Hepatocyte (in vitro differentiated cells): ENCODE measurements at places on chromosomes 13 and 19. TPM values are rescaled to one million over a fixed set of nuclear protein-coding genes. Genes with fewer than 3 reads are reported as not detected.

The ZNF491 gene
- total RNA-seq, result 2.9 and 4.8 TPM in 2 replicates

DNA sequence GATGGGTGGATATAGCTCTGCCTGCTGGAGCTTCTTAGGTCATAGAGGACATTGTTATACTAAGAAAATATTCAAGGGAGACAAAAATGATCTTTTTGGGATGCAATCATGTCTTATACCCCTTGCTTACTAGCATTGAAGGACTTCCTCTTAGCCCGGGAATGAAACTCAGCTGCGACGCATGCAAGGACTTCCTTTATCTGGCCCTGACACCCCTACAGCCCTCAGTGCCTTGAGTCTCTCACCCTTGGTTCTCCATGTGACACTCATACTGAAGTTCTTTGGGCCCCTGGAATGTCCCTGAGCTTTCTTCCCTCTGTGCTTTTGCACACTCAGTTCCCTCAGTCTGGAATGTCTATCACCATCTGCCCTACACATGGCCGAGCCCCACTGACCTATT is 72.5 kb upstream of the MTIF3 start:
- no peak overlapping the region for H3K4me3 ChIP-seq
- no peaks in the 10 kb centered on the region for H3K36me3 ChIP-seq
- no peaks in the 10 kb centered on the region for H3K4me1 ChIP-seq
- H3K27ac ChIP-seq, result no peak overlapping the region
- DNase-seq, result no peak

DNA sequence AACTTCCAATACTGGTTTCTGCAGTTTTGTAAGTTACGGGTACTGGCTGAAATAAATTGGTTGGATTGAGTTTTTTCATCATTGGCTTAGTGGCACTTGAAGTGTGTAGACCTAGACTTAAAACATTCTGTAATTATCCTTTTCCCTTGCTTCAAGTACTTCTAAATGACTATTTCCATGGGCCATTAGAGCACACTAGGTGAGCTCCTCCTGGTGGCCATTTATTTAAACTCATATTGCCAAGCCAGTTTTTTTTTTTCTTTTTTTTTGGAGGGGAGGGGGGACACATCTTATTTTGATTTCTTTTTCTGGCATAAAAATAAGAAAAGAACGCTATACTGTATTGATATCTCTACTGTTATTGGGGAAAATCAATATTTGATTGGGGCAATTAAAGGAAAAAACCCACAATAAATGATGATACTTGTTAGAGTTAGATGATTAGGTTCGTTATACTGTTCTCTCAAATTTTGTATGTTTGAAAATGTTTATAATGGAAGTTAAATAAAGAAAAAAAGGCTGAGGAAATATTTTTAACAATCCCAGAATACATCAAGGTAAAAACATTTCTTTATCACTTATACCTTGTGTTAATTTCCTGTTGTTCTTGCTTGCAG is 82.9 kb downstream of the PDS5B start:
- H3K27ac ChIP-seq, result no peak overlapping the region
- no peak overlapping the region for H3K4me3 ChIP-seq
- peak; percentile 63 for DNase-seq
- no peaks in the 10 kb centered on the region for H3K27me3 ChIP-seq
- H3K36me3 ChIP-seq, result no peaks in the 10 kb centered on the region

- H3K27ac ChIP-seq, result no peak overlapping the region
- no peaks in the 10 kb centered on the region for H3K36me3 ChIP-seq
- no peak for DNase-seq
- H3K27me3 ChIP-seq, result no peaks in the 10 kb centered on the region
Observed at GRCh38 chr13:32153056-32153455, 121.5 kb downstream of the FRY start.

The ZNF880 gene
- total RNA-seq, result 24.9 and 30.7 TPM in 2 replicates

- H3K27ac ChIP-seq, result no peak overlapping the region
- H3K4me3 ChIP-seq, result no peak overlapping the region
Observed at GRCh38 chr19:18112989-18113478, 15.5 kb downstream of the MAST3 start.

DNA sequence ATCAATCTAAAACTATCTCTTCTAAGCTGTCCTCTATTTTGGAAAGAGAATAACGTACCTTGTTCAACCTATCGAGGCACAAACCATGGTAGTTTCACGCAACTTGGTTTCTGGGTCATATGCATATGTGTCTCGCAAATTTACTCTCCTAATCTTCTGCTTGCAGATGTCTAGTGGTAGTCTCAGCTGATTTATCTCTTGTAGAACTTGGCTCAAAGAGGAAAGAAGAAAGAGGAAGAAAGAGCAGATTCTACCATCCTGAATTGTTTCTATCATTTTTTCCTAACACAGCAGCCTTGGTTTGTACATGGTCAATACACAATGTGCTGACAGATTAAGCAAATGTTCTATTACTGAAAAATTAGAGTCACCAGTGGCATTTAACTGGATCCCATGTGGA is 282.3 kb downstream of the SPRY2 start:
- no peaks in the 10 kb centered on the region for H3K36me3 ChIP-seq
- no peak for DNase-seq
- H3K4me3 ChIP-seq, result no peak overlapping the region
- no peaks in the 10 kb centered on the region for H3K27me3 ChIP-seq
- no peak overlapping the region for H3K27ac ChIP-seq

GRCh38 chr13:32824675-32825074 is 191.5 kb upstream of the KL start:
- H3K4me1 ChIP-seq, result peaks cover 11% of the 10 kb centered on the region
- no peaks in the 10 kb centered on the region for H3K27me3 ChIP-seq
- H3K27ac ChIP-seq, result peak overlapping the region; percentile 79
- no peaks in the 10 kb centered on the region for H3K36me3 ChIP-seq
- H3K4me3 ChIP-seq, result no peak overlapping the region
- DNase-seq, result peak; percentile 77

GRCh38 chr19:48501494-48502349 is 9.9 kb downstream of the LMTK3 start:
- peaks cover 3% of the 10 kb centered on the region for H3K4me1 ChIP-seq
- DNase-seq, result peak; percentile 97
- no peaks in the 10 kb centered on the region for H3K27me3 ChIP-seq

- DNase-seq, result no peak
- H3K36me3 ChIP-seq, result no peaks in the 10 kb centered on the region
- H3K4me1 ChIP-seq, result peaks cover 50% of the 10 kb centered on the region
Observed at GRCh38 chr19:13015361-13016223, 20.3 kb downstream of the NFIX start.

- H3K4me3 ChIP-seq, result no peak overlapping the region
- H3K27me3 ChIP-seq, result no peaks in the 10 kb centered on the region
- no peak overlapping the region for H3K27ac ChIP-seq
Observed at GRCh38 chr13:21749410-21749809, 78.5 kb downstream of the FGF9 start.

DNA sequence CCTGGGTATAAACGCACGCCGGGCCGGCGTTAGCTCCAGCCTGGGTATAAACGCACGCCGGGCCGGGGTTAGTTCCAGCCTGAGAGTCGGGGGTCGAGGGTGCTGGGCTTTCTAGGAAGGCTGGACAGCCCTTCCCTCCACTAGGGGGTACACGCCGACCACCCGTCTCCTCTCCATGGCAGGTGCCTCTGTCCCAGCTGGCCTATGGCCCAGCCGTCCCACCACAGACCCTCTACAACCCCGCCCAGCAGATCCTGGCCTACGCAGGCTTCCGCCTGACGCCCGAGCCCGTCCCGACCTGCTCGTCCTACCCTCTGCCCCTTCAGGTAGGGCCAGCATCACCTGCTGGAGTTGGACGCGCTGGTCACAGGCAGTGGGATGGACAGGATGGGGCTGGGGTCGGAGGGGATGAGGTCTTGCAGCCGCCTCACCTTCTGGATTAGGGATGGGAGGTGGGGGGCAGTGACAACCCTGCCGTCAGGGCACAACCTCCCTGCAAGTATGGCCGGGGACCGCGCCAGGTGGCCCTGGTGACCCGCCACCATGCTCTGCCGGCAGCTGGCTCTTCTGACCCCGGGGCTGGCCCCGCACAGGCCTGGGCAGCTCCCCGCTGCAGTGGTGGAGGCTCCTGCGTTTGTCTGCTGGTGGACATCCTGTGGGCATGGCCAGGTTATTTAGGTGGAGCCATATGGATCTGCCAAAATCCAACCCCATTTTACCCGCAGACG is 45.8 kb downstream of the TMEM255B start:
- H3K36me3 ChIP-seq, result no peaks in the 10 kb centered on the region
- H3K4me3 ChIP-seq, result no peak overlapping the region
- H3K4me1 ChIP-seq, result peaks cover 5% of the 10 kb centered on the region
- no peak for DNase-seq

DNA sequence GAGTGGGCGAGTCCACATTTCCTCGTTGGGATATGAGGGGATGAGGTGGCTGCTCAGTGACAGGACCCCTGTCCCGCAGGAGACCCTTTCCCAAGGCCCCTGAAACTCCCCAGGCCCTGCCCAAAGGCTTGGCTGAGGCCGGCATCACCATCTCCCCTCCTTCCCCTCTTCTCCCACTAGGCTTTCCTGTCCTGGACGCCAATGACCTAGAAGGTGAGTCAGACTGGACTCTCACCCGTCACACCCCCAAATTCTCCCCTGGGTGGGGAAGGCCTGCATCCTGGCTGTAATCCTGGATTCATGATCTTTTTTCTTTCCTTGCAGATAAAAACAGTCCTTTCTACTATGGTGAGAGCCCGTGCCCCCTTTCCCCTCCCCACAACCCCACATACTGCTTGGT is 5.3 kb downstream of the FXYD3 start:
- no peak for DNase-seq
- no peak overlapping the region for H3K4me3 ChIP-seq
- H3K36me3 ChIP-seq, result no peaks in the 10 kb centered on the region
- H3K27me3 ChIP-seq, result no peaks in the 10 kb centered on the region

GRCh38 chr19:30161021-30161655 is 211.0 kb upstream of the ZNF536 start:
- H3K27ac ChIP-seq, result no peak overlapping the region
- no peak for DNase-seq
- no peaks in the 10 kb centered on the region for H3K36me3 ChIP-seq
- no peak overlapping the region for H3K4me3 ChIP-seq
- H3K27me3 ChIP-seq, result no peaks in the 10 kb centered on the region

- H3K36me3 ChIP-seq, result no peaks in the 10 kb centered on the region
- DNase-seq, result peak; percentile 30
- H3K27ac ChIP-seq, result peak overlapping the region; percentile 47
- no peak overlapping the region for H3K4me3 ChIP-seq
- H3K27me3 ChIP-seq, result no peaks in the 10 kb centered on the region
Observed at GRCh38 chr13:46143184-46143701, 38.4 kb upstream of the CPB2 start.

The FUT1 gene
- total RNA-seq, result 2.4 TPM in 2 replicates

- H3K4me1 ChIP-seq, result no peaks in the 10 kb centered on the region
- H3K36me3 ChIP-seq, result no peaks in the 10 kb centered on the region
- no peak overlapping the region for H3K27ac ChIP-seq
- H3K27me3 ChIP-seq, result no peaks in the 10 kb centered on the region
Observed at GRCh38 chr13:97809576-97809975, 143.9 kb upstream of the IPO5 start.

GRCh38 chr13:110916301-110917142 is 1.7 kb upstream of the ANKRD10 start:
- peaks cover 21% of the 10 kb centered on the region for H3K4me1 ChIP-seq
- DNase-seq, result peak; percentile 37
- peak overlapping the region; percentile 50 for H3K4me3 ChIP-seq
- peak overlapping the region; percentile 98 for H3K27ac ChIP-seq
- no peaks in the 10 kb centered on the region for H3K36me3 ChIP-seq

- H3K27me3 ChIP-seq, result no peaks in the 10 kb centered on the region
- no peaks in the 10 kb centered on the region for H3K36me3 ChIP-seq
- peak overlapping the region; percentile 95 for H3K27ac ChIP-seq
Observed at GRCh38 chr19:2042485-2043250, 8.4 kb downstream of the MKNK2 start.

The MIDN gene
- 28.7 and 30.1 TPM in 2 replicates for total RNA-seq

- H3K27ac ChIP-seq, result no peak overlapping the region
- DNase-seq, result no peak
- H3K27me3 ChIP-seq, result no peaks in the 10 kb centered on the region
- H3K36me3 ChIP-seq, result no peaks in the 10 kb centered on the region
- no peaks in the 10 kb centered on the region for H3K4me1 ChIP-seq
Observed at GRCh38 chr13:78478183-78478582, 125.2 kb downstream of the POU4F1 start.

- DNase-seq, result no peak
- H3K4me3 ChIP-seq, result no peak overlapping the region
- H3K27me3 ChIP-seq, result no peaks in the 10 kb centered on the region
- H3K4me1 ChIP-seq, result peaks cover 15% of the 10 kb centered on the region
- peak overlapping the region; percentile 12 for H3K27ac ChIP-seq
Observed at GRCh38 chr13:28655561-28655960, 3.4 kb upstream of the POMP start.

GRCh38 chr19:51029718-51030117 is 3.3 kb upstream of the KLK11 start:
- H3K27me3 ChIP-seq, result no peaks in the 10 kb centered on the region
- DNase-seq, result no peak
- H3K36me3 ChIP-seq, result no peaks in the 10 kb centered on the region
- no peak overlapping the region for H3K4me3 ChIP-seq
- H3K27ac ChIP-seq, result no peak overlapping the region

DNA sequence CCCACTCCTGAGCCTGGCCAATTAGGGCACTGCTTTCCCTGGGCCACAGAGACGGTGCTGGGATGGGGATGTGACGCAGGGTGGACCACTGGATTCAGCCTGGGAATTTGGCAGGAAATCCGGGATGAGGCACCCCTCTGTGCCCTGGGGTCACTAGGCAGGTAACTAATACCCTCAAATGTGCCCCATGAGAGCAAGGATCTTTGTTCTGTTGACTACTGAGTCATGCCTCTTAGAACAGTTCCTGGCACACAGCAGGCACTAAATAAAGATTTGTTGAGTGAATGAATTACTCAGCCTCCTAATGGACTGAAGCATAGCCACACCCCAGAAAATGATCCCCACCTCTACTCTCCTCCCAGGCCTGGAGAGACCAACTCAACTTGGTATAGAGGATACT is 15.9 kb downstream of the OPA3 start:
- no peaks in the 10 kb centered on the region for H3K36me3 ChIP-seq
- no peak overlapping the region for H3K27ac ChIP-seq
- no peaks in the 10 kb centered on the region for H3K4me1 ChIP-seq
- no peaks in the 10 kb centered on the region for H3K27me3 ChIP-seq
- peak; percentile 26 for DNase-seq

- no peak overlapping the region for H3K27ac ChIP-seq
- no peaks in the 10 kb centered on the region for H3K36me3 ChIP-seq
- no peaks in the 10 kb centered on the region for H3K27me3 ChIP-seq
- DNase-seq, result no peak
- H3K4me3 ChIP-seq, result no peak overlapping the region
- no peaks in the 10 kb centered on the region for H3K4me1 ChIP-seq
Observed at GRCh38 chr13:100459747-100460146, 128.8 kb downstream of the GGACT start.

GRCh38 chr19:18460900-18461299 is 23.0 kb upstream of the ISYNA1 start:
- no peaks in the 10 kb centered on the region for H3K27me3 ChIP-seq
- H3K36me3 ChIP-seq, result no peaks in the 10 kb centered on the region
- peak overlapping the region; percentile 91 for H3K27ac ChIP-seq
- no peak overlapping the region for H3K4me3 ChIP-seq
- DNase-seq, result no peak

The FAM83E gene
- 13.8 and 22.2 TPM in 2 replicates for total RNA-seq

DNA sequence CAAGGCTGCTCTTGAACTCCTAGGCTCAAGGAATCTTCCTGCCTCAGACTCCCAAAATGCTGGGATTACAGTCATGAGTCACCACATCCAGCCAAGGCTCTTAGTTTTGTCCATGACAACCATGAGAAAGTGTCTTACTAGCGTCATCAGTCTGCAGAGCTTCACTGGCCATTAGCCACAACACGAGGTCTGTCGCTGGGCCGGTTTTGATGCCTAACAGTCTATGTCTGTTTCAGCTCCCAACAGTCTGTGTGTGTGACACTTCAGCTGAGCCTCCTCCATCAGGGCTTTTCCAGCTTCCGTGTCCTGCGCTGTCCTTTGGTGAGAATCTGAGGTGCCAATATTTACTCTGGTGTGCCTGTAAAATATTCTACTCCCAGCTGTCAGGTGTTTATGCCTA is 47.6 kb downstream of the CEP89 start:
- peak; percentile 12 for DNase-seq
- no peak overlapping the region for H3K27ac ChIP-seq
- H3K4me3 ChIP-seq, result no peak overlapping the region
- H3K27me3 ChIP-seq, result no peaks in the 10 kb centered on the region
- no peaks in the 10 kb centered on the region for H3K4me1 ChIP-seq
